Activated CD4-positive, CD25-positive, alpha-beta regulatory T cell (primary cell): ENCODE measurements at places on chromosomes 13 and 19.

DNA sequence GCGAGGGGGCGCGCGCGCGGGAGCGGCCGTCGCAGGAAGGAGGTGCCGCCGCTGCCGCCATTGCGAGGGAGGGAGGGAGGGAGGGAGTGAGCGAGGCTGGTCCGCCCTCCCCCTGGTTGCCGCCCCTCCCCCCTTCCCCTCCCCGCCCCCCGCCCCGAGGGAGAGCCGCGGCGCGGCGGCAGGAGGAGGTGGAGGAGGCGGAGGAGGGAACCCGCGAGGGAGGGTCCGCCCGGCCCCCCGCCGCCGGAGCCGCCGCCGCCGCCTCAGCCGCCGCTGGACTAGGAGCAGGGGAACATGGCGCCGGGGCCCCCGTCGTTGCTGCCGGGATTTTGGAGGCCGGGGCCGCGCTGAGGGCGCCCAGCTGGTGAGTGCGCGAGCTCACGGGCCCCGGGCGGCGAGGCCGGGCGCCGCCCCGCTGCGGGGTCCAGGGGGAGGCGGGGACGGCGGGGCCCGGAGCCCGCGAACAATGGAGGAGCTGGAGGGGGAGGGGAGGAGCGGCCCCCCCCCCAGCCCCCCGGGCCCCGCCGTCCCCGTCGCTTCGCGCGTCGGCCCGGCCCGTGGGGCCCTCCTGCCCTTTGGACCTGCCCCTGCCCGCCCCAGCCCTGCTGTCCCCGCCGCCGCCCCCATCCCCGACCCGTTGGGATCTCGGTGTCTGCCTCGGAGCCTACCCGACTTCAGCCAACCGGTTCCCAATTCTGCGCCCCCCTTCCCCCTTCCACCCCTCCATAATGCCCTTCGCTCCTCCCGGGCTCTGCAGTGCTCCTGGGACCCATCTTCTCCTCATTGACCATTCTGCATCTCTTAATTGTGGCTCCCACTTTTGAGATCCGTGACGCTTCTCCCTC is at the start of gene ARHGAP35:
Gene ARHGAP35, plus strand, starts transcription at position 152 of the 845 bp plus-strand sequence. CDS start 57,679 bp downstream, outside the sequence.
- no peak for DNase-seq

DNA sequence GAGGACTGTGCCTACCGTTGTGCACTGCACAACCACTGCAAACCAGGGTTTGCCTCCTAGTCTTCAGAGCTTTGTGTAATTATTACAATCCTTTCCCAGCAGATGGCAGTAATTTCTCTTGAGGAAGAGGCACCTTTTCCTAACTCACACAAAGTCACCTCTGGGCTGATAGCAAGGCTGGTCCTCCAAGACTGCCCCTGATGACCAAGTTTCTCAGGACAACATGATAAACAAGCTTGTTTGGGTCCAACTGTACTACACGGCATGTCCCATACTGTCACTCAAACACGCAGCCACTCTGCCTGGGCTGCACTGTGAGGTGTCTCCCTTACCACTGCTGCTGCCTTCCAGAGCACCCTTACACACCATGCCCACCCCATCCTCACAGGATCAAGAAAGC is 39.3 kb downstream of the RFXAP start:
- no peak for DNase-seq

- DNase-seq, result no peak
Observed at GRCh38 chr19:2798733-2799132, 13.4 kb downstream of the THOP1 start.

GRCh38 chr13:50994651-50995050 is 85.1 kb downstream of the RNASEH2B start:
- no peak for DNase-seq

GRCh38 chr19:49133621-49134454 is 14.5 kb downstream of the PPFIA3 start:
- DNase-seq, result no peak

DNA sequence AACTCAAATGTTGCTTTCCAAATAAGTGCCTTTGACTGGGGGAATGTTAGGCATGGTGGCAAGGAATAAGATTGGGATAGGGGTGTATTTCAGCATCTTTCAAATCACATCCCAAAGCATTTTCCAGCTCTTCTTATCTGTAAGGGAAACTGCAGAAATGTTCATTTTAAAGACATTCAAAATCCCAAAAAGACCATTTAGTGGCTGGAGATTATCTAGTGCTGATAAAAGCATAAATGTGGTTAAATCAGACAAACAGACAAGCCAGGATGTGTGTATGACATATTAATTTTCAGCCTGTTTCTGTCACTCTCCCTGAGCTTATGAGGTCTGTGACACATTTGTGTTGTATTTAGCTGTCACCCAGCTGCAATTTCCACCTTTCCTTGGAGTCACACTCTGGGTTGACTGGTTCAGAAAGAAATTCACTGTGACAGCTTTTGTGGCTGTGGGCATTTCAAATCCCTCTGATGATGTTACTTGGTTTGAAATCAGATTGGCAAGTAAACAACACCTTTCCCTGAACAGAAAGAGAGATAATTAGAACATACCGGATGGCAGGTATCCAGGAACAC is 69.7 kb upstream of the SIAH3 start:
- no peak for DNase-seq
